ENCODE measurements at places on chromosomes 11 and 22.

DNA sequence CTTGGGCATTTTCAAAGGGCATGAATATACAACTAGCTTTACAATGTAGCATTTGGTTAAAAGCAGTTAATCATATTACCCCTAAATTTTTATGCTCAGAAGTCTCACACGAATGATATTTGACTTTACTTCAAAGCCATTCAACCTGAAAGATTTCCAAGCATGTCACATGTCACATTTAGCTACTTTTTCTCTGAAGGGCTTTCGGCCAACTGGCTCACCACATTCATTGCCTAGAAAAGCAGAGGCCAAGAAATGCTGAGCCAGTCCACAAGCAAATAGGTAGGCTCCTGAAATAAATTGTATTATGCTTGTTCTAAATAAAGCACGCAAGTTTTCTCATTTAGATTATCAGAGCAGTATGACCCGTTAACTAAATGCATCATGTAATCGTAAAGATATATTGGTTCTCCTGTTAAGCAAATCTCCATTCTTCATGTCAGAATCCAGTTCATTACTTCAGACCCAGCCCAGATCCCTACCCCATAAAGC, 30.6 kb downstream of the PAX6 start:
- DNase-seq, result no peak

DNA sequence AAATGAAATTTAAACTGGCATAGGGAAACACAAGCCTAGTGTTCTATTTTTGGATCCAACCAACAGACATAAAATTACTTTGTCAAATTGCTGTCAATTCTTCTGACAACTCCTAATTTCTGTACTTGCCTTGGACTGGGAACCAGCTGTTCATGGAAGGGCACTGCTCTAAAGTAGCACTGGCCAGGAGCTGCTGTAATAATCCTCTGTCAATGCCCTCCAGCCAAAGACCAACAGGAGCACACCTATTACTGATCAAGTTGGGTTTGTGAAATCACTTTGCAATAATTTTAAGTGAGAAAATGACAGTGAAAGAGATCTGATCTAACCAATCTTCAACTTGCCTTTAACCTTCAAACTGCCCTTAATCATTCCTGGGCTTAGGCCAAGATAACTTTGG, 18.9 kb upstream of the TMEM123 start:
- DNase-seq, result no peak

DNA sequence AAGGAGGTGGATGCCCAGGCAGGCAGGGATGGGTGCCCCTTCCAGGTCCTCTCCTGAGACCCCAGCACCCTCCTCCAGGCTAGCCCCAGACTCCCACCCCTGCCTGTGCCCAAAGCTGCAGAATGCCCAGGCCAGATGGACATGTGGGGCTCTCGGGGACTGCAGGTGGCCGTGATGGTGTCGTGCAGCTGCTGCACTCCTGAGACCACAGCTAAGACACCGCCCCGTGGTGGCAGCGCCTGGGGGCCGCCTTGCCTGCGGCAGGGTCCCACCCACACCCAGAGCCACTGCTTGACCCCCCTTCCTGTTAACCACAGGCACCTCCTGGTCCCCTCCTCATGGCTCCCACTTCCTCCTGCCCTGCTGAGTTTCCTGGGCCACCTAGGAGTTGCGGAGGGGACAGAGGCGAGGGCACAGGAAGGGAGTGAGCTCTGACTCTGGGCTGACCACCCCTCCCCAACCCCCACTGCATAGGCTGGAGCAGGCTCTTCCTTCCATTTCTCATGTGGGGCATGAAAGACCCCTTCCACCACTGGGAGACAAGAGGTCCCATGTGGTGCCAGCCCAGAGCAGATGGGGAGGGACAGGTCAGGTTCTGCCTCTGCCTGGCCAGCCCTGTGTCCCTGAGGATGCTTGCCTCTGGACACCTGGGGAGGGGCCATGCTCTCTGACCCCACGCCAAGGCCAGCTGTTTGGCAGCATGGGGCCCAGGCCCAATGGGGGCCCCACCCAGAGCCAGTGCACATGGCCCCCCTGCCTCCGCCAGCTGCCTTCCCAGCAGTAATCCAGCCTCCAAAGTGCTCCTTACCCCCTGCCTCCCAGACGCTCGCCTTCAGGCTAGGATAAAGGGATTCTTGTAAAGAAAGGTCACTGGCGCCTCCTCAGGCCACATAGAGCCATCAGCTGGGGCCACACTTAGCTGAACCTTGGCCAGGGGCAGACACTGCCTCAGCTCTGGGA, 29.3 kb downstream of the OSBPL5 start:
- DNase-seq, result peak; percentile 79

DNA sequence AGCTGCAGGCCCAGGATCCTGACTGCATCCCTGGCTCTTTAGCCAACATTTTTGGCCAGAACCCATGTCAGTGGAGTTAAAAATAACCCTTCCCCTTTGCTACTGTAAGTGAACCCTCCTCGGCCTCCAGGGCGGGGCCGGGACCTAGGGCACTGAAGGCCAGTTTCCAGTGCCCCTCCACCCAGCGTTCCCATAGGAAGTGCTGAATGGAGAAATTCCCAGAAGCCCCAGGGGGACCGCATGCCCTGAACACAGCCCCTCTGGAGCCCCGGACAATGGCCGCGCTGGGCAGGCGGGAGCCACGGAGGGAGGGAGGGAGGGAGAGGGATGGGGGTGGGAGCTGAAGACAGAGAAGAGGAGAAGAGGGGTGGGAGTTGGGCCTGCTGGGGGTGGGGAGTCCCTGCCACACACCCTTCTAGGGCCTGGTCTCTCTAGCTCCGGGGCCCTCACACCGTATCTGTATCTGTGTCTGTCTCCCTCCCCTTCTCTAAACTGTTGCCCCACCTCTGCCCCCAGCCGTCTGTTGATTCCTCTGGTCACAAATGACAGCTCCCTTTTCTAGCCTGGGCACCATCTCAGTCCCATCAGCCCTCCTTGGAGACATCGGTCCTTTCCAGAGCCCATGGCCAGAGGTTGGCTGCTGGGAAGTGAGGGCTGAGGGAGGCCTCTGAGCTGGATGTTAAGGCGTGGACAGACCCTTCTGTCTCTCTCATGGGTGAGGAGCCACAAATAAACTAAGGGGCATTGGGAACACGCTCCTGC, 10.9 kb downstream of the PDGFB start:
- no peak for DNase-seq

- DNase-seq, result peak; percentile 40
Measured at GRCh38 chr11:78825591-78826020, 250.9 kb upstream of the NARS2 start.

DNA sequence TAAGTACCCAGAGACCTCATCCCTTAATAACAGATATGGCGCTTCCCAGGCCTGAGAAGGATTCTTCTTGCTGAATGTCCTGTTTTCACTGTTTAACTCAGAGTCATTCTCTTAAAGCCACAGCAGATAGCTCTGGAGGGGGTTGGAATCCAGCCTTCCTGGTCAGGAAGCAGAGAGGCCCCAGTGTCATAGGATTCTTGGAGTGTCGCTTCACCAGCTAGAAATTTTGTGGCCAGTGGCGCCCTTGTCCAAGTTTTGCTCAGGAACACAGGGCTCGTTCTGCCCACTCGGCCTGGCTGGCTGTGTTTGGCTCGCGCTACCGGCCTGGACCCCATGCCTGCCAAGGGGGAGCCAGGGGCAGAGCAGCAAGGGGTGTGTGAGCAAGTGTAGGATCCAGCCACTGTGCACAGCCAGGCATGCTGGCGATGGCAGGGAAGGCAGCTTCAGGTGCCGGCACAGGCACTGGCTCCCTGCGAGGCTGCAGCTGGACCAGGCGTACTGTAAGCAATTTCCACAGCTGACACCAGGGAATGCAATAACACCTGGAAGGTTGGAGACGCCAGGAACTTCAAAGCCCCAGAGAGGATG, 214.8 kb upstream of the SESN3 start:
- DNase-seq, result no peak

- no peak for DNase-seq
Measured at GRCh38 chr11:3105791-3106735, 48.8 kb upstream of the CARS1 start.

DNA sequence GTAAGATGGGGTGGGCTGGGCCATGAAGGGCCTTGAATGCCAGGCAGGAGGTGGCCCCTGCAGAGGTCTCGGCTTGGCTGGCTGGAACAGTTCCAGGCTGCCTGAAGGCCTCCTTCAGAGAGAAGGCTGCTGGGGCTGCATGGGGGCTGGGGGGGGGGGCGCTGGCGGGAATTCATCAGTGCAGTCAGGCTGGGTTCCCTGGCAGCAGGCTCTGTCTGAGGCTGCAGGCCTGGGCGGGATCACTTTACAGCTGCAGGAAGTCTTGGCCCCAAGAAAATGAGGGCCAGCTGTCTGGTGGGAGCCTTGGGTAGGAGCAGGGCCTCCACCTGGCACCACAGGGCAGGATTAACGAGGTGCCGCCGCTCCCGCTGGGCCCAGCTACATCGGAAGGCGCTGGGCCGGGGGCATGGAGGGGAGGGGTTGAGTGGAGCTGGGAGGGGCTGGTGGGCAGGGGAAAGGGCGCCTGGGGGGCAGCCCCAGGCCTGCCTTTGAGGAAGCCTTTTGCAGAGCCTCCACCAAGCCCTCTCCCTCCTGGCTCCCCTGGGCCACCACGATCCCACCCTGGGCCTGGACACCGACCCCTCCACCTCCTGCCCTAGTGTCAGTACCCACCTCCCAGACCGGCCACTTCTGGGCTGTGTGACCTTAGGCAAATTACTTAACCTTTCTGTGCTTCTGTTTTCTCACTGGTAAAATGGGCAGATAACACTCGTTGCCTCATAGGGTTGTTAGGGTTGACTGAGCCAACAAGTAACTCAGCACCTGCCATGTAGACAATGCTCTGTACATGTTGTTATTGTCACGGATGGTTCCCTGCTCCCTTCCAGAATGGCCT, 31.0 kb upstream of the HMOX1 start:
- DNase-seq, result no peak

GRCh38 chr22:46056546-46057245, 79.7 kb upstream of the WNT7B start:
- DNase-seq, result no peak

DNA sequence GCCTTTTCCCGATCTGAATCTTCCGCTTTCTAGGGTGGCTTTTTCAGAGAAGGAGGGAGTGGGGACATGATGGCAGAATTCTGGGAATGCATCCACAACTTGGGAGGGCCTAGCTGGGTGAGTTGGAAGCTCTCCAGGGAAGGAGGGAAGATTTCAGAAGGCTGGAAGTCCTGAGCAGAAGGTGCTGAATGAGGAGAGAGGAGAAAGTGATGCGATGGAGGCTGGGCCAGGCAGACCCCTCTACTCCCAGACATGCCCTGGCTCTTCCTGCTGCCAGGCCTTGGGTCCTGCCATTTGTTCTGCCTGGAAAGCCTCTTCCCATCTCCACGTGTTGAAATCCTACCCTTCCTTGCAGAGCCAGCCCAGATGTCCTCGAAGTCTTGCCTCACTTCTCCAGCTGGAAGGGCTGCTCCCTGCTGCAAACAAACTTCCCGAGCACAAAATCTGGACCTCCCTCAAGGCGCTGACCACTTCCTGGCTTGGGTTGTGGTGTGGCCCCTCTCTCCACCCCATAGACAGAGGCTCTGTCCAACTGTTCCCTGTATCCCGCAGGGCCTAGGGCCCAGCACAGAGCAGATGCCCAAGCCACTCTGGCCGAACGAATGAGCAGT, 16.8 kb downstream of the LRRC32 start:
- peak; percentile 61 for DNase-seq

DNA sequence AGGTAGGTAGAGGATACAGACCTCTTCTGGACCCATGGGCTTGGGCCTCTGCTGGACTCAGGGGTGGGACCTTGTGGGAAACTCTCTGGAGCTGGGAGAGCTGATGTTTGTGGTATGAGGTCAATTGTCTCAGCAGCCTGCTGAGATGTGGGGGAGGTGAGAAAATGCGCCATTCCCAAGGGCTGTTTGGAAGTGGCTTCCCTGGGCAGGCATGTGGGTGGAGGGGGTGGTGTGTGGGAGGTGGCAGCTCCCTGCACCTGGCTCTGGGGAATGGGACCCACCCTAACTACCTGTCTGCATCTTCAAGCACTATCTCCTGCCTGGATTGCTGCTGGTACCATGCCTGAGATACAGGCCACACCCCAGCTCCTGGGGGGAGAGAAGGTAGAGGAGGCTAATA, 97.4 kb upstream of the THY1 start:
- no peak for DNase-seq

GRCh38 chr11:22920939-22921565, 60.8 kb upstream of the CCDC179 start:
- no peak for DNase-seq

DNA sequence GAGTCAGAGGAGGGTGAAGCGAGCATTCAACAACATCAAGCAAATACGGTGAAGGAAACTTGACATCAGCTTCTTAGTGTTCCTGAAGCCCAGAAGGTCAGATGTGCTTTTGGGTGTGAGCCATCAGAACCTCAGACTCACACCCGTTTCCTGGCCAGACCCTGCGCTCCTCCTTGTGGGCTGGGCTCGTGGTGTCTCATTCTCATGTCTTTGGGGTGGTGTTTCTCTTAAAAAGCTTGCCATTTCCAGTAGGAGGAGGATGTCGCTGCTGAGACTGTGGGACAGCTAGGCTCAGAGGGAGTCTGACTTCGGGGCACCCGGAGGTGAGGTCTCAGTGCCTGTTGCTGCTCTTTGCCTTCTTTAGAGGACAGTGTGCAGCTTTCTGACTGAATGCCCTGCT, 24.2 kb downstream of the PPFIBP2 start:
- peak; percentile 82 for DNase-seq

DNA sequence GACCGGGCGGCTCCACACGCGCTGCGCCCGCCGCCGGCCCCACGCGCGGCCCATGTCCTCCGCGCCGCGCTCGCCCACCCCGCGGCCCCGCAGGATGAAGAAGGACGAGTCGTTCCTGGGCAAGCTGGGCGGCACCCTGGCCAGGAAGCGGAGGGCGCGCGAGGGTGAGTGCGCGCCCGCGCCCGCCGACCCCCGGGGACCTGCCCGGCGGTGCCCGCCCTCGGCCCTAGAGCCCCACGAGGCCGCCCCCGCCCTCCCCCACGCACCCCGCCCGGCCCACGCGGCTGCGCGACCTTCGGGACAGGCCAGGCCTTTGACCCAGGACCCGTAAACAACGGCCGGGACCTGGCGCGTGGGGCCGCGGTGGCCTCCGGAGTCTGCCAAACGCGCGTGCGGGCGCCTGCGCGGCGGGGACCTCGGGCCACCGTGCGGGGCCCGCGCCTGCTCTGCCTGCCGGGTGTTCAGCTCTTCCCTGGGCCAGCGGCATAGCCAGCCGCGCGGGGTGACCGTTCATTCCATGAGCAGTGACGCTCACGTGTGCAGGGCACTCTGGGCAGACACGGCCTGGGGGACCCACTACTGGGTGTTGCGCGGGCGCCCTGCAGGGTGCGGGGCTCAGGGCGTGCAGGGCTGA, at the start of gene PARVB:
Gene PARVB, plus strand, starts transcription at position 15 of the 634 bp plus-strand sequence. Its CDS starts 38 bp downstream, at position 53.
- no peak for DNase-seq

DNA sequence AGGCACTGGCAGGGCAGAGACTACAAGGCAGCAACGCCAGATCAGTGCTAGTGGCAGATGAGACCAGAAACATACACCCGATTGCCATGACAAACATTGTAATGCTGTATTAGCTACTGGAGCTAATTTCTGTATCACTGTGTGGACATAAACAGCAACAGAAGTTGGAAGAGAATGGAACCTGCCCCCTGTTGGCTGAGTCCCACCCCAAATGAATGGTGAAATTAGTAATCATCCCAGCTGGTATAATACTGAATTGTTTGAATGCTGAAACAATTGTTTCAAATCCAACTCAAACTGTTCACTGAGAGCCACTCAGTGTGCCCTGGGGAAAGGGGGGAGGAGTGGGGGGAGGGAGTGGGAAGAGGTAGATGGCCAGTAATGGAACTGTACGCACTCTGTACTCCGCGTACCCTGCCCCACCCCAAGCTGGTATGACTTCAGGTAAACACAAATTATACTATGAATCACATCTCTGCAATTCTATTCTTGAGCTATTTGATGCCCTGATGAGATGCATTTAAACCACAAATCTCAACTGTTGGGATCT, 11.2 kb upstream of the BIRC3 start:
- DNase-seq, result peak; percentile 89

GRCh38 chr11:62315431-62315830, 16.6 kb upstream of the SCGB1D4 start:
- no peak for DNase-seq

GRCh38 chr11:124864176-124864891, 898 bp upstream of the ROBO3 start:
- peak; percentile 54 for DNase-seq
